Esophagus mucosa (tissue), 1 donor: ENCODE measurements at places on chromosomes 1 and 21.

DNA sequence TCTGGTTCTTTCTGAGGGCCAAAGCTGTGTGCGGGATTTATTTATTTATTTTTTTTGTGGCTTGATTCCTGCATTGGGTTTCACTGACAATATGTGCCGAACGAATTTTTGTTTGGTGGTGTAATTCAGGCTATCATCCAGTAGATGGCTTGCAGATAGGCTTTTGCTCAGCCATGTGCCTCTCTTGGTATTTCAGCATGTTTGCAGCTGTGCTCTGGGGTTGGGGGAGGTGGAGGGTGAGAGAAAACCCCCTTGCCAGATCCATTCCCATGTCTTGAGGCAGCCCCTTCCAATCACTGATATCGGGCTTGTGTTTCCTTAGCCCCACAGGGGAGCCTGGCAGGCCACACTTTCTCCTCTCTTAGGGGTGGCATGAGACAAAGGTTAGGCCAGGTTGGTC is 302.4 kb downstream of the PTGER3 start:
- ATAC-seq: no peak

GRCh38 chr1:6168947-6169586 is 11.1 kb downstream of the CHD5 start:
- ATAC-seq: no peak

- peak; percentile 78 for ATAC-seq
Measured at GRCh38 chr1:194295685-194296084, 1109.3 kb upstream of the B3GALT2 start.

DNA sequence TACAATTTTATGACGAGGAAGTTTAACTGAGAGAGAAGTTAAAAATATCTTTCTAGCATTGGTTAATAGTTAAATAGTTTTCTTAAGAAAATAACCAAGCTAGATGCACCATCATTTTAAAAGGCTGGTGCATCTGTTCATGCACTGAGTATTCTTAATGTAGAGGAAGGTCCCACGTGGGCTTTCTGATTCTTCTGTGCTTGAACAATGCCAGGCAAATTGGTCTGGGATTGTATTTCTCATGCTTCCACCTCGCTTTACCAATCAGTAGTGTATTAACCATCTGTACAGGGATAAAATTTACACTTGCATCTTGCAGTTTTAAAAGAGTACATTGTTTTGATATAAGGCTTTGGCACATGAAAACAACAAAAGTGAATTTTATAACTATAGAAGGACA is 47.4 kb upstream of the MTF2 start:
- ATAC-seq: no peak

DNA sequence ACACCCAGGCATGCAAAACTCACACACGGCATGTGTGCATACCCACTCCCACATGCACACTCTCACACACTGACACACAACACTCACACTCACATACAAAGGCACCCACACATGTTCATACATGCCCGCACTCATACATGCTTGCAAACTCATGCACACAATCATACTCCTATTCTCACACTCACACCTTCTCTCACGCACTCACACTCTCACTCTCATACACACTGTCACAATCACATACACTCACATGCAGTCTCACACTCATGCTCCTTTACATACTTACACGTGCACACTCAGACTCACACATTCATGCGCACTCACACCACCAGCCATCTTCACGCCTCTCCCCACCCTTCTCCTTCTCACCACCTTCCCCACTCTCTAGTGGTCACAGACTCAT is 3.1 kb downstream of the SLC5A9 start:
- no peak for ATAC-seq

- ATAC-seq: no peak
Measured at GRCh38 chr21:46308431-46308830, 15.2 kb downstream of the C21orf58 start.

DNA sequence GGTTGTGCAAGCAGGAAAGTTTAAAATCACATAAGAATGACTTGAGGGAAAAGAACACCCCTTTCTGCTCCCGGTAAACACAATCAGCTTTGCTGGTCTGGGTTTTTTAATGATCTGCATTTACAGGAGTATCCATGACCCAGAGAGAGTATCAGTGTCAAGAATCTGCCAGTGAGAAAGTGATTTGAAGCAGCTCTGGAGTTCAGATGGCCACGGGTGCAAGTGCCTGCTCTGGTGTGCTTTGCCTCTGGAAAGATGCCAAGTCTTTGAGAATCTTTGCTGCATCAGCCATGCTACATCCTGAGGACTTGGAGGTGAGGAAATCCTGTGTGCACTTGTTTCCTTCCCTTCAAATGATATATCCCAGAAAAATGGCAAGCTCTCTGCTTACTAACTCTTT is 18.6 kb upstream of the MYSM1 start:
- no peak for ATAC-seq

DNA sequence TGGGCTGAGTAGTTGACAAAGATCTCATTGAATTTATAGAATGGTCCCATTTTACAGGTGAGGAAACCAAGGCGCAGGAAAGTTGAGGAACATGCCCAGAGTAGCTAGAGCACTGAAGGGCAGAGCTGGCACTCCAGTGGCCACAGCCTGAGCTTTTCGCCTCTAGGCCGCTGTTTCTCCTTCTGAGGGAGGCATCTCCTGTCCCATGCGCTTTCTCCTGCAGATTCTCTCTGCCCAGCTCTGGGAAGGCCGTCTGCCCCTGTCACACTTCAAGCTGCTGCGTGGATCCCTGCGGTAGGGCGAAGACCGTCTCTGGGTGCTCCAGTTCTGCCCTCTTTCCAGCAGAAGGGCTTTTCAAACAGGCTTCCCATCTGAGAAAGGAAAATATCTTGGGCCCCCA is 159.9 kb downstream of the ACTL8 start:
- no peak for ATAC-seq

DNA sequence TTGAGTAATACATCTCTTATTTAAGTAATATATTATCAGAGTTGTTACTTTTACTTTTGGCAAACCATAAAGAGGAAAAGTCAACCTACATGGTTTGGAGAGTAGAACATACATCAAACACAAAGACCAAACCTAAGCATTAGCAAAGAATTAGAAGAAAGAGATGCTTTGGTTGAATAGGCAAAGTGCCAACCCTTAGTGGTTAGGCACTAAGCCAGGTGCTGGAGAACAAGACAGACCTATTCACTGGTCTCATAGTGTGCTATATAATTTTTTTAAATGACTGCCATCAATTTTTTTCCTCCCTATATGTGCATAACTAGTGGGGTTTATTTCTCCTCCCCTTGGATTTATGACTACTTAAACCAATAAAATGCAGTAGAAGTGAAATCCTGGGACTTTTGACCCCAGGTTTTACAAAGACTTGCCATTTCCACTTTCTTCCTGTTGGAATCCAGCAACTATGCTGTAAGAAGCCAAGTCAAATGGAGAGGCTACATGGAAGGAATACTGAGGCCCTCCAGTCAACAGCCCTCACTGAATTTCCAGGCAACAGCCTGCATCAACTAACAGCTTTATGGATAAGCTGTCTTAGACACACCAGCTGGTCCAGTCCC is 69.8 kb upstream of the HAO2 start:
- ATAC-seq: no peak

DNA sequence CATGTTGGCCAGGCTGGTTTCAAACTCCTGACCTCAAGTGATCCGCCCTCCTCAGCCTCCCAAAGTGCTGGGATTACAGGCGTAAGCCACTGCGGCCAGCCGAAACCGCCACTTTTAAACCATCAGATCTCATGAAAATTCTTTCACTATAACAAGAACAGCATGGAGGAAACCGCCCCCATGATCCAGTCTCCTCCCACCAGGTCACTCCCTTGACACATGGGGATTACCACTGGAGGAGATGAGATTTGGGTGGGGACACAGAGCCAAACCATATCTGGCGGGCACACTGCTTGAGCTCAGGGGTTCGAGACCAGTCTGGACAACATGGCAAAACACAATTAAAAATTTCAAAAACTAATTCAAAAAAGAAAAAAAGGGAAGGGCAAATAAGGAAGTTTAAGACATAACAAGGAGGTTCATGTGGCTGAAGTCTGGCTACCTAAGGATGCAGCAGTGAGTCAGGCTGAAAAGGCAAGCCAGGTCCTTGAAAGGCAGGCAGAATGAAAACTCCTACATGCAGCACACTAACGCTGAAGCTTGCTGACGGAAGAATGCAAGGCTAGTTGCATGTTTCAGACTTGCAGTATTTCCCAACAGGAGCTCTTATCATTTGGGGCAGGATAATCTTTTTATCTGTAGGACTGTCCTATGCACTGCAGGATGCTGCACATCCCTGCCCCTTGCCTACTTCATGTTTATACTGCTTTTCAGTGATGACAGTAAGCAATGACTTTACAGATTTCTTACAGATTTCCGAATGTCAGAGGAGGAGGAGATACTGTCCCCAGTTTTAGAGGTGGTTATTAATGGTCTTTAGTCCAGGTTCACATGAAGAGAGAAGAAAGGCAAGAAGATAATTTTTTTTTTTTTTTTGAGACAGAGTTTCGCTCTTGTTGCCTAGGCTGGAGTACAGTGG is 49.3 kb downstream of the FBXO42 start:
- no peak for ATAC-seq

DNA sequence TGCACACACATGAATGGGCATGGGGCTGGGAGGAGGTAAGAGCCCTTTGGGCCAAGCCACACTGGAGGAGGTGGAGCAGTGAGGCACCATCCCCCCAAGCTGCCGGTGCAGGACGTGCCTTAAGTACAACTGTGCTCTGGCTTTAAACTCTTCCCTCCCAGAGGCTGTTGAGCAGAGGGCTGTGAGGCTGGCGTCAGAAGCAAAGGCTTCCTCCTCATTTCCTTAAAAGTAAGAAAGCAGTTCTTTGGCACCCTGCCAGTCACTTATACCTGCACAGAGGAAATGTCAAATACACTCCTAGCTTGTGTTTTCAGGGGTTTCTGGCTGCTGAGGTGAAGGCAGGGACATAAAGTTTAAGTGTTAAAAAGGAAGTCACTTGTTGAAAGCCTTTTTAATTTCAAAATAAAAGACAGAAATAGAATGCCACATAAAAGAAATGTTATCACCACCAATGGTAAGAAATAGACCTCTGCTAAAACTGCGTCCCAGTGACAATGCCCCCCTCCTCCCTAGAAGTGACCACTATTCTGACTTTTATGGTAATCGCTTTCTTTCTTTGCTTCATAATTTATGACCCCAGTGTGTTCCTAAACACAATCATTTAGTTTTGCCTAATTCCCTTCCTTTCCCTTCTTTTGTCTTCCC is 33.0 kb downstream of the LAMC2 start:
- peak; percentile 83 for ATAC-seq

GRCh38 chr1:100718581-100718980 is 961 bp upstream of the VCAM1 start:
- ATAC-seq: no peak

DNA sequence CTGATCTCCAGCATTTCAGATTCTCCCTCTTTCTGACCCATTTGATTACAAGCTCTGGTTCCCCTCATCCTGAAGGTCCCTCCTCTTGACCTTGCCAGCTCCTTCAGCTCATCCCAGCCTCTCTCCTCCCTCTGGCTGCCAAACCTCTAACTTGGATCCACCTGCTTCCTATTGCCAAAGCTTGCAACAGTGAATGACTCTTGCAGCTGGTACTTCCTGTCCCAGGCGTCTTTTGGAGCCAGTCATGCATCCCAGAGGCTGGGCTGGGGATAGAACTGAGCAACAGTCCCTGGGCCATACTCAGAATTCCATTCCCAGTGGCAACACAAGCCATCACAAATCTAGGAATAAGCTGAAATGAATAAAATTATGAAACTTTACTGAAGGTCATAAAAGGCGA is 27.7 kb upstream of the SPOCD1 start:
- ATAC-seq: peak; percentile 70

GRCh38 chr1:47592296-47593012 is 154.6 kb downstream of the FOXD2 start:
- ATAC-seq: no peak

- no peak for ATAC-seq
Measured at GRCh38 chr1:53148123-53148522, 5.7 kb upstream of the SLC1A7 start.

DNA sequence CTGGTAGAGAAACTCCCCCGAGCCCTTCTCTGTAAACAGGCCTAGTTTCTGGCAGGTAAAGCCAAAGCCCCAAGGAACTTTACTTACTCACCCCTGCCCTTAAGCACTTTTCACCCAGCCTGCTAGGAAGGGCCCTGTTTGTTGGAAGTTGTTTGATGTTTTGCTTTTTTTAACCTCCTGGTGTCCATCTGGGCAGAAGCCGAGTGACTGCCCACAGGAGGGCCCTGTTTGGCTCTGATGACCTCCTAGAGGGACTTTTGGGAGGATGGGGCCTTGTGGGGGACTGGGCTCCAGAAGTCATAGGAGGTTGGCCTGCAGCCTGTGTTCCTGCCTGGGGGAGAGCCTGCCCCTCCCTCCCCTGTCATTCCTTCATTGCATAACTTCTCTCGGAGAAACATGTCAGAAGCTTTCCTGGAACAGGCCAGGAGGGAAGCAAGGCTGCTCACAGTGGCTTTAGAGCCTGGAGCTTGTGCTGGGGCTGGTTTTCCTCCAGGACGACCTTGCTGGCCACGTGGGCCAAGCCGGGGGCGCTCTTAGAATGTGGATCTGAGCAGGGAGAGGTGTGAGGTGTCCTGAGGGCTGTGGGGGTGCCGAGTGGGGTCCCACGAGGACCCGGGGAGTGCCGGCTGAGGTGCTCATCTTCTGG is 33.9 kb downstream of the COQ8A start:
- peak; percentile 65 for ATAC-seq
